ENCODE measurements at places on chromosomes 4 and X.

DNA sequence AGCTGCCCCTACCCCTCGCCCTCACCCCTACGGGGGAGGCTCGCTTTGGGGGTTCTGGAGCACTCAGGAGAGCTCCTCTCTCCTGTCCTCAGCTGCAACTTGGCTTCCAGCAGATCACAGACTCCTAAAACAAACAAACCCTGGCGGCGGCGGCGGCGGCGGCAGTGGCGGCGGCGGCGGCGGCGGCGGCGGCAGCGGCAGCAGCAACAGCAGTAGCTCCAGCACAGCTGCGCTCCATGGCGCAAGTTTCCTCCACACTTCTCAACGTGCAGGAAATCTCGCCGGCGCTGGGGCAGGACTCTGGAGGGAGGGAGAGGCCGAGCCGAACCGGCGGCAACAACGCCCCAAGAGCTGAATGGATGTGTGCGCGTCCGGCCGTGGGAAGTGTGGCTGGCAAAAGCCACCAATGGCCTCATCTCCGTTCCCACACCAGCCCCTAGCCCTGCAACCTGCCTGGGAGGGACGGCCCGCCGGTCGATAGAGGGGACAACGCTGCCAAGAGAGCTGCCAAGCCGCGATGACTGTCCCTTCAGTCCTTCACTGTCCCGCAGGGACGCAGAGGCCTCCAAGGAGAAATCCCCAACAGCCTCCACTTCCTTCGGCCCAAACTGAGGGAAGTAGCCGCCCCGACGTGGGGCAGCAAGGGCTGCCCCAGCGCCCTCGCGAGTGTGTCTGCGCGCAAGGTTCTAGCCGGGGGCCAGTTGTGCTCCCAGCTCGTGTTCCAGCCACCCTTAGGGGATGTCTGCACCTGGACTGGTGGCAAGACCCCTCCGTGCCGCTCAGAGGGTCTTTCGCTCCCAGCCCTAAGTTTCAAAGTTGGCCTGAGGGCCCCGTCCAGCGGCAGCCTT, 775 bp downstream of the SHROOM4 start:
- DNase-seq: no peak

DNA sequence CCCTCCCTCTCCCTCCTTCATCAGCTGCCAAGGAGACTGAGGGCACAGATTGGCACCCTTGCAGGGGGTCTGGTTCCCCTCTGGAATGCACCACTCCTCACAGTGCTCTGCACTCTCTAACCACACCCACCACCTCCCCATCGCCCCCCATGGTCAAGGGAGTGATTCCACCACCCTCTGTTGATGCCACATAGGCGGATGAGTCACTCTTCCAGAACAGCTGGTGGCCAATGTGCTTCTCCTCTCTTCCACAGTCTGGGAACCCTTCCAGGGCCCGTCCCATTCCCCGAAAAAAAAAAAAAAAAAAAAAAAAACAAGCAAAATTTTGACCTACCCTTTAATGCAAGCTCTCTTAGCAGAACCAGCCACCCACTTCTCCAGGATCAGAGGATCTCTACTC, 341.3 kb upstream of the KLF3 start:
- DNase-seq: no peak

GRCh38 chr4:98262431-98262830, 1.2 kb downstream of the RAP1GDS1 start:
- DNase-seq: no peak

- DNase-seq: no peak
Observed at GRCh38 chr4:113783289-113783688, 21.8 kb upstream of the CAMK2D start.

- DNase-seq: no peak
Observed at GRCh38 chrX:39244147-39244546, 442.9 kb downstream of the MID1IP1 start.

DNA sequence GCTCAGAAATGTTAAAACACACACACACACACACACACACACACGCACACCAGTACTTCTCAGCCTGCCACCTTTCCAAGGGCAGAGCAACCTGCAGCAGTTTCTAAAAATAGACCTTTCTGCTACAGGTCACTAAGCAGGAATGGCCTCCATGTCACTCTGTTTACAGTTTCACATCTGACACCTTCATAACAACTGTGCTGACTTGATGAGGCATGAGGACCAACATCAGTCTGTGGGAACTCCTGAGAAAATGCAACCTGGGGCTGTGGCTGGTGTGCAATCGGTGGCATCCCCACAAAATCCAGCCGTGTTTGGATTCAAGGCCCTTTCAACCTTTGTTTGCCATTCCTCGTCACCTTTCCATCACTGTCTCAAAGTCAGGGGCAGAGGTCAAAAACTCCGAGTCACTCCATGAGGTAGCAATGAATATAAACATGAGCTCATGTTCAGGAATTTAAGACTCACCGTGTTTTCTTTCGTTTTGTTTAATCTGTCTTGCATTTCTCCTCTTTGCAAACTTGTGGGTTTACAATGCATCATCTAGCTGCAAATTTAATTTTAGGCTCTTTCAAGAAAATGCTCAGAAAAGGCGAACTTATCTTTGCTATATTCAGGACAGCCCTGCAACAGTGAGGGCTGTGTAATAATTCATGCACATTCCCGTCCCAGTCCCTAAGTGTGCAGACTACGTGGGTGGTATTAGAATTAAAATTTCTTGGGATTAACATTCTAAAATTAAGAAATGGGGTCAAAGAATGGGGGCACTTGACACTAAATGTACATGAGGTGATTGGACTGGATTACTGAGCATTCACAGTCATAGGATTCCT, 135.3 kb downstream of the SHROOM3 start:
- DNase-seq: no peak

DNA sequence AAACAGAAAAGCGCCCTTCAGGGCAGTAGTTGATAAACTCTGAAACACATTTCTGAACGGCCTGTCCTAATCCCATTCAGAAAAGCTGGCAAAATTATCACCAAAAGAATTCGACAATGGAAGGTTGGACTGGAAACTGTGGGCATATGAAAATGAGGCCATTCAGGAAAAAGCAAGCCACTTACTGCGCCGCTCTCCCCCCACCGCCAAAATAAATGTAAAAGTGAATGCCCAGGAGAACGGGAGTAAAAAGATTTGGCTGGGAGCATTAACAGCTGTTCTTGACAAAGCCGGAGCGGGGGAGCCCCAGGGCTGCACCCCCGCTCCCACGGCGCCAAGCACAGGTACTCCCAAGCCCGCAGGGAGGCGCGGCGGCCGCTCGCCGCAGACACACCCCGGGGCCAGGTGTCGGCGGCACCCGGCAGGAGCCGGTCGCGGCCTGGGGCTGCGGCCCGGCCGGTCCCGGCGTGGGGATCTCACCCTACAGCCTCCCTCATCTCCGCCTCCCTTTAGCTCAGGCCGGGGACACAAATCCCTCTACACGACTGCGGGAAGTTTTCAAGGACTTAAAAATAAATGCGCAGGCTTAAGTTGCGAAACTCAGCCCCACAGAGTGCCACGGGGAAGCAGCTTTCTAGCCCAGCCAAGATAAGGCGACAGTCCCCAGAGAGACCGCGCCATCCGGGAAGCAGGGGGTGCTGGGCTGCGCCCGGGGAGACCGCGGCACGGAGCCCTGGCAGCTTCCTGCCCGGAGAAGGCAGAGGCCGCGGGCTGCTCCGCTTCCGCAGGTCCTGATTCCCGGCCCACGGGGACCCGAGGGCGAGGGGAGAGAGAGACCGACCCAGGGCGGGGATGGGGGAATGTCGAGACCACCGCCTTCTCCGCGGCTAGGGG, 593 bp downstream of the SH3RF1 start:
- no peak for DNase-seq

DNA sequence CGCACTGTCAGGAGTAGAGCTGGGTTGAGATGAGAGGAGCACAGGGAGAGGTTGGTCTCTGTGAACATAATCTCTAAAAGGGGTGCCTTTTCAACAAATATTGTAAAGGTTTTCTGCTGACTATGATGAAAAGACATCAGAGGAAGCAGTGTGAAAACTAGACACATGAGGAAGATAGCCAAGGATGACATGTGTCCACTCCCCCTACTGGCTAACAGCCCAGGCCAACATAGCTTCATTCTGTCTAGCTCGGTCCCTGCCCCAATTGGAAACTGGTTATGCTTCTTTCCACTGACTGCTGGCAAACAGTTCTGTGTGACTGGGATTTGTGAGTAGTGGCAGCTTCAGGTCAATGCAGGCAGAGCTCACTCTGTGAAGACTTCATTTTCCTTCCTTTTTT, 115.4 kb upstream of the ESX1 start:
- no peak for DNase-seq

DNA sequence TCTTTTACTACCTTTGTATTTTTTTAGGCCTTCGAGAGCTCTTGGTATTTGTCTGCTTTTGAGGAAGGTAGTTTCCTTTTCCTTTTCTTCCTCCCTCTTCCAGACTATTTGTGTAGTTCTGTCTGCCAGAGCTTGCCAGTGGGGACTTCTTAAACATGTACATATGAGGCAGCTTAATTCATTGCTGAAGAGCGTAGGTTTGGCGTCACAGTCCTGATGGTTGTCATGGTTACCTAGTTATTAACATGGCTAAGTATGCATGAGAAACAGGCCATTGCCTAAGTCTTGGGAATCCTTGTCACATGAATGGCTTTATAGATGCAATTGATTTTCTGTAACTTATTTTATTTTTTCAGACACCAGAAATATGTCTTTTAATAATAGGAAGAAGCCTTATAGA, 48.5 kb upstream of the ARMCX2 start:
- DNase-seq: no peak

- DNase-seq: no peak
Observed at GRCh38 chrX:13087322-13088155, 43.1 kb upstream of the FAM9C start.

GRCh38 chr4:5809216-5809776, 83.6 kb downstream of the CRMP1 start:
- no peak for DNase-seq

GRCh38 chr4:185830263-185830994, 18.4 kb upstream of the SORBS2 start:
- no peak for DNase-seq

- DNase-seq: no peak
Observed at GRCh38 chr4:108227923-108228322, 59.2 kb upstream of the LEF1 start.

DNA sequence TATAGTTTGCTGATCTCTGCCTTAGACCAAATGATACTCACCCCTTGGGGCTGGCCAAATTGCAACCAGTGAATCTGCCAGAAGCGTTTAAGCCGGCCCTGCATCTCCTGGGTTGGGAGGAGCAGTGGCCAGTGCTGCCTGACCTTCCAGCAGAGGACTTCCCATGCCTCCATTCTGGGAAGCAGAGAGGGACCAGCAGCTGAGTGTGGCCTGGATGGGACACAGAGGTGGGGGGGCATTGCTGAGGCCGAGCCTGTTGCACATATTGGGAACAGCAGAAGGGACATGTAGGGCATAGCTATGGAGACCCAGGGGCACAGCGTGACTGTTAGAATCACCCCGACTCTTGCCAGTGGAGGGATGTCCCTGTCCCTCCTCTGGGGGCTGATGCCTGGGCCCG, 93.3 kb downstream of the CPZ start:
- no peak for DNase-seq

GRCh38 chr4:69617083-69617694, 22.3 kb downstream of the UGT2A2 start:
- DNase-seq: no peak

DNA sequence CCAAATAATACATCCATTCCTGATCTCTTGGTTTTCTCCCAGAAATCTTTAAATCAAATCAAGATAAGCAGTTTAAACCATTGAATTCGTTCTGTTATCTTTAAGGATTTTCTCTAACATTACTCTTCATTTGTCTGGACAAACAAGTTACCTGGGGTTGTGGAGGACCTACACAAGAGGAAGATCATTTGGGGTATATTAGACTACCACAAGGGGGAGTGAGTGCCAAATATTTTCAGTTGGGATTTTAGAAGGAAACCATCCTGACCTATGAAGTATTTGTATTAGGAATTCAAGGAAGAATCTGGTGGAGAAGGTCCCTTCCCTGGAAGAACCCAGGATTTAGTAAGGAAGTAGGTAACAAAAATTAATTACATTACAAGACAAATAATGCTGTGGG, 12.0 kb upstream of the DCHS2 start:
- DNase-seq: no peak

DNA sequence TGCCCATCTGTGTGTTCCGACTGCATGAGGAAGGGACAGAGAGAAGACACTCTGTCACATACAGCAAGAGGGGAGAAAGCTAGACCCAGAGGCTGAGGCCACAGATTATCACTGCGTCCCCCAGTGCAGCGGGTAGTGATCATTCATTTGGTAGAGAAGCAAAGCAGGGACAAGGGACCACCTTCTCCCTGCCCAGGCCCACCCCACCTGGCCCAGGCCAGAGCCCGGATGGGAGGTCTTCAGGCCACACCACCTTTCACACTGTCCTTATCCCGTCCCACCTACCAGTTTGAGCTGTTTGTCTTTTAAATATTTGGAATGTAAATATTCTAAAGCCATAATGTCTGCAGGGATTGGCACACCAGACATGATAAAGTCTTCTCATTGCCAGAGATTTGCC, 10.6 kb downstream of the TNIP2 start:
- DNase-seq: no peak

DNA sequence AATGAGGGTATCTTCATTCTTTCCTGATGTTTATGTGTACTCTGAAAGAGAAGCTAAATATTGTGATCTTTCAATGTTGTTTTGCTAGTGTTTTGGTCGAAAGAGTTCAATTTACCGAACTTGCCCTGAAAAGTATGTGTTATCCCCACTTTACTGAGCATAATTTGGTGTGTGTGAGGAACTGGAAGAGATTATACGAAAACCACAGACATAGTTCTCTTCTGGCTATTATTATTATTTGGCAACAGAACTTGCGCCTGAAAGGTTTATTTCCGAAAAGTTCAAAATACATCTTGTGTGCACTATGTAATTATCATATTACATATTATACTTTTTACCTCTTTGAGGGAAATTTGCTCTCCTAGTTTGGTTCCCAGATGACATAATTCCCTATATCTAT, 232.5 kb upstream of the INTU start:
- no peak for DNase-seq

Data from activated CD4-positive, alpha-beta T cell treated with anti-CD3 and anti-CD28 coated beads for 24 hours (primary cell).